ENCODE measurements at places on chromosomes 12 and 14.

- no peak for DNase-seq
Observed at GRCh38 chr12:74418573-74418972, 119.1 kb upstream of the ATXN7L3B start.

DNA sequence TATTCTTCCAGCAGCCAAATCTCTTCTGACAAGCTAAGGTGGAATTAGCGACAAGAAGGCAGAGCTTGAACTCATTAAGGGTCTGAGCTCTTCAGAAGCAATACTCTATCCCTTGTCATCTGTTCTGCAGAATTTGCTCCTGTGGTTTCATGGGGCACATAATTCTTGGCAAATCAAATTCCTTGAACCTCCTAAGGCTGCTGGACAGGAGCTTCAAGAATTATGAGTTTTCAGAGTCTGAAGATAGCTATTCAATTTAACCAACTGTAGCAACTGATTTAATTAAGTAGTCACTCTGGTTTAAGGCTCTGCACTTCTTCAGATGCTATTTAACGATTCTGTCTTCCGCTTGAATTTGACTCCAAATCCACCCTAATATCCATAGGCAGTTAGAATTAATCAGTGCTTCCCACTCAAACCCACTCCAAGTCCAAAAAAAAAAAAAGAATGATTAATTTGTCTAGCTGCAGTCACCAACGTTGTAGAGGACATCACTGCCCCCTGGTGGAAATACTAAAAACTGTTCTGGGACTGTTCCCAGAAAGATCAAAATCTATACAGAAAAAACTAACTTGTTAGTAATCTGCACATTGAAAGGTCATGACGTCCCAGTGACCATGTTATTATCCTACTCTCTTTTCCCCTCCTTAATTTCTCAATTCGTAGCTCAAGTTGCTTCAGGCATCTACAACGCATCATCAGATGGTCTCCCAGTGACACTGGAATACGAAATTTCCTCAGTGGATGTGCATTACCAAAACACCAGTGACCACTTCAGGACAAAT, 169.9 kb downstream of the KIF21A start:
- DNase-seq: peak; percentile 39

GRCh38 chr12:83404521-83404920, 717.8 kb downstream of the TMTC2 start:
- DNase-seq: no peak

DNA sequence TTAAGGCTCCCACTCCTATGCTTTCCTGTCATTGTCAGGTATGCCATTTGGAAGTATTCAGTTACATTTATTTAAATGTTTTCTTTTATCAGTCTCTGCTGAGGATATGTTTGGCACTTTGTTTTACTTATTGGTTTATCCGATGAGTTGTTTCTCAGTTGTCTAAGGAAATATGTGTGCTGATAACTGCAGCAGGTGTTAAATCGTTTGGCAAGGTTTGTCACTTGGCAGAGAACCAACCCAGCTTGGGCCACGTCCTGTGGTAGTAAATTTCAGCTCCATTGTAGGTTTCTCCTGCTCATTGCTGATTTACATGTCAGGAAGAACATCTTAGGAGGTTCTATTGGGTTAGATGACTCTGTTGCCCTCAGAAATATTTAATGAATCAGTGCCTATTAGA, 22.0 kb upstream of the MGST1 start:
- DNase-seq: no peak

DNA sequence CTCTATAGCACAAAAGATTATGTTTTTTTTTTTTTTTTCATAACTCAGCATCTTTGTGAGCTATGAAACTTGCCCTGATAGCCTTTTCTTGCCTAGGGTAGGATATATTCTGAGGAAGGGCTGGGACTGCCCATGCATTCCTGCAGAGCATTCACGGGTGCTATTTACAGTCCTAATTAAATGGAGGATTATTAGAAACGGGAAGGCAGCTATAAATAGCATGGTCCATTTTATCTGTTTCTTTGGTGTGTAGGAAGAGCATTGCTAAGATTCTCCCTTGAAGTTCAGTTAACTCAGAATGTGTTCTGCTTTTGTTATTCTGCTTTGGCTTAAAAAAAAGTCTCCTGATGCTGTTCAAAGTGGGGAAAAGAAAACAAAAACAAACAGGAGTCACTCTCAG, 630.9 kb downstream of the DIO2 start:
- DNase-seq: no peak

- DNase-seq: no peak
Observed at GRCh38 chr12:76135456-76135855, 51.0 kb upstream of the NAP1L1 start.

DNA sequence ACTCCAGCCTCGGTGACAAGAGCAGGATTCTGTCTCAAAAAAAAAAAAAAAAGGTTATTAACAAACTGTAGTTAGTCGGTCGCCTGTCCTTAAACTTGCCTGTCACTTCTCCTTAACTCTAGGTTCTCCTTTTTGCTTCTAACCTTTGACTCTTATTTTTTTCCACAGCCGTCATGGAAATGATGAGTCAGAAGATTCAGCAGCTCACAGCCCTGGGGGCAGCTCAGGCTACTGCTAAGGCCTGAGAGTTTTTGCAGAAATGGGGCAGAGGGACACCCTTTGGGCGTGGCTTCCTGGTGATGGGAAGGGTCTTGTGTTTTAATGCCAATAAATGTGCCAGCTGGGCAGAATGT, 418 bp upstream of the MYG1 start:
- peak; percentile 48 for DNase-seq

GRCh38 chr14:86279405-86279804, 749.5 kb downstream of the FLRT2 start:
- DNase-seq: no peak

DNA sequence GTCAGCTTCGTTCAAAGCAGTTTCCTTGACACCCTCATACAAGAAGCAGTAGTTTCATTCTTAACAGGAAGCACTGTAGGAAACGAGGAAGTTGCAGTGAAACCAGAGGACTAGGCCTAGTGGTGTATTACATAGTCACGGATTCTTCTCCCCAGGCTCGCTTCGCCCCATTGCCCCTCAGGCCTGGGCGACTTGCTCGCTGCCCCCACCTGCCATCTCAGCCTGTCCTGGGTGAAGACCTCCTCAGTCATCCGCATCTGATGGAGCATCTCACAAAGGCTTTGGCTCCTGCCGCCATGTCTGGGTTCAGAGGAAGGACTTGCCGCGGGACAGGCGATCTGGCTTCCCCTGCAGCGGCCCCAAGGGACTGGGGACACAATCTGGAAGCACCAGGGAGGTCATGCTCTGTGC, 93.5 kb downstream of the LMNTD1 start:
- no peak for DNase-seq

- DNase-seq: no peak
Observed at GRCh38 chr12:68812553-68813241, 4.7 kb downstream of the MDM2 start.

DNA sequence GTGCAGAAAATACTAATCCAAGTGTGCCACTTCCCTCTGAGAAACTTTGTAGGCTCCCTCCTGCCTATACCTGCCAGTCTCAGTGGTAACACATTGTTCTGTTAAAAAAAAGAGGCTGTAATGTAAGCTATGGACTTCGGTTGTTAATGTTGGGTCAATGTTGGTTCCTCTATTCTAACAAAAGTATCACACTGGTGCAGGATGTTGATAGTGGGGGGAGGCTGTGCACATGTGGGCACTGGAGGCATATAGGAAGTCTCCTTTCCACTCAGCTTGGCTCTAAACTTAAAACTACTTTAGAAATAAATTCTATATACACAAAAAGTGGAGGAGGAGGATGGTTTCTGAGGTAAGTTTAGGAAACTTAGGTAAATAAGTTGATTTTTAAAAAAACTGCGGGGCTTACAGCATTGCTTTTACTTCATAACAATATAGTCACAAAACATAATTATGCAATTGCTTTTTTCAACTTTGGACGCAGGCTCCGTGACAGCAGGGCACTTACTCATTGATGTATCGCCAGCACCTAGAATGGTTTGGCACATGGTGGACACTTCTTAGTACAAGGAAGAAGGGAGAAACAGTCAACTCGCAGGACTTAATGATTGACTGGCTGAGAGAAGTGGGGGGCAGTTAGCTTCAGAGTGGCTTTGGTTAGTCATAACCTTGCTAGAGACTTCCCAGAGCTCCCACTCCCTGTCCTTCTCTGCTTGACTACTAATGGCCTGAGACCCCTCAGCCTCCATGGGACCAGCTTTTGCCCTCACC, 7.9 kb upstream of the NYNRIN start:
- no peak for DNase-seq

- DNase-seq: no peak
Observed at GRCh38 chr12:10904686-10905085, 4.7 kb downstream of the TAS2R13 start.

- DNase-seq: no peak
Observed at GRCh38 chr14:88612981-88613380, 50.1 kb downstream of the ZC3H14 start.

GRCh38 chr14:90278199-90279175, 22.1 kb downstream of the PSMC1 start:
- no peak for DNase-seq

DNA sequence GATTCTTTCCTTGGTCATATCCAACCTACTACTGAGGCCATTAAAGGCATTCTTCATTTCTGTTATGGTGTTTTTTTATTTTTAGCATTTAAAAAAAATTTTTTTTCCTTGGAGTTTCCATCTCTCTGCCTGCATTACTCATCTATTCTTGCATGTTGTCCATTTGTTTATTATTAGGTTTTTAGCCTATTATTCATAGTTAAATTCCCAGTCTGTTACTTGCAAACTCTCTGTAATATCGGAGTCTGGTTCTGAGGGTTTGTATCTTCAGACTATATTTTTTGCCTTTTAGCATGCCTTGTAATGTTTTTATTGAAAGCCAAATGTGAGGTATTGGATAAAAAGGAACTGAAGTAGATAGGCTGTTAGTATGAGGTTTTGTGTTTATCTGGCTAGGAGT, 284.3 kb downstream of the FUT8 start:
- no peak for DNase-seq

GRCh38 chr12:110920324-110920910, at the start of gene MYL2:
Gene MYL2, minus strand, starts transcription at chr12:110920579. Its CDS starts 50 bp downstream, at chr12:110920529.
- DNase-seq: no peak

GRCh38 chr12:68237078-68237477, 11.5 kb upstream of the IL26 start:
- DNase-seq: no peak

DNA sequence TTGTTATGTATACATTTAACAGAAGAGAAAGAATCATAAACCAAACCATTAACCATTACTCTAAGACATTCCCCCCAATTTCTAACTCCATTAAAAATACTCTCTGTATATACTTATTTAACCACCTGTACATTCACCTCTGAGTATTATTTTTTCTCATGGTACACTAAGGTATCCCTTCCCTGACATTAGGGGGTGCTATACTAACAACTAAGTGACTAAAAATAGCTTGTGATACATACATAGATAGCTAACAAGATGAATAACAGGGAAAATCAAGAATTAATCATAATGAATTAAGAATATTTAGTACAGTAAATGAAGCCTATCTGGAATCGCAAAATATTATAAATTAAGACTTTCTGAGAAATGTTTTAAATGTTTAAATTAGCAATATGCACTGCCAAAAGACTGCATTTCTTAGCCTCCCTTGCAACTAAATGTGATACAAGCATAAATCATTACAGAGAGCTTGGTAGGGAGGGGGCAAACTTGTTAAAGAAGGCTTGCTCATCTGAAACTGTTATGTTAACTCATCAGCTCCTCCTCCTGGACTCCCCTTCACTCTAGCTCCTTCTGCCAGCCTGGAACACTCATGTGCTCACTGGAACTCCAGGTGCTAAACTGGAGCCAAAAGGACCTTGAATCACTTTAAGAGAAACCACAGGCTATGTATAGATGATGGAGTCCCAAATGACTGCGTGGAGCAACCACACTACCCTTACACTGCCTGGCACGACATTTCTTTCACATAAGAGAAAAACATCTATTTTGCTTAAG, 14.9 kb downstream of the C2CD5 start:
- DNase-seq: peak; percentile 57

DNA sequence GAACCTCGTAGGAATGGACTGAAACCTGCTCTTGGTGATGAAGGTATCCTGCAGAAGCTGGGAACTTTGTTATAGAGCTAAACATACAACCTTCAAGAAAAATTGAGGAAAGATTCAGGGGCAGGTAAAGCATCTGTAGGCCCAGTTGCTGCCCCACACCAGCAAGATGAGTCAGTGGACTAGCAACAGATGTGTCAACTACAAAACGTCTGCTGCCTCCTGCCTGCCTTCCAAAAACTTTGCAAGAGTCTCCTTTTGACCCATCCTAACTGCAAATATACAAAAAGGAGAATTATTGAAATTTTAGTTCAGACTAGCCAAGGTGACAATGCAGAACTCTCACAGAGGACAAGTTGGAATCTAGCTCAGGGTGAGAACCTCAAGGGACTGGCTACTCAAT, 60.9 kb upstream of the TMTC1 start:
- DNase-seq: no peak

GRCh38 chr12:129788506-129789084, 115.2 kb downstream of the TMEM132D start:
- DNase-seq: no peak

- DNase-seq: no peak
Observed at GRCh38 chr14:53032161-53032803, 81.4 kb upstream of the FERMT2 start.

- DNase-seq: no peak
Observed at GRCh38 chr14:100523131-100523842, 63.9 kb downstream of the BEGAIN start.

- DNase-seq: no peak
Observed at GRCh38 chr12:98644433-98644711, 216 bp downstream of the IKBIP start.

DNA sequence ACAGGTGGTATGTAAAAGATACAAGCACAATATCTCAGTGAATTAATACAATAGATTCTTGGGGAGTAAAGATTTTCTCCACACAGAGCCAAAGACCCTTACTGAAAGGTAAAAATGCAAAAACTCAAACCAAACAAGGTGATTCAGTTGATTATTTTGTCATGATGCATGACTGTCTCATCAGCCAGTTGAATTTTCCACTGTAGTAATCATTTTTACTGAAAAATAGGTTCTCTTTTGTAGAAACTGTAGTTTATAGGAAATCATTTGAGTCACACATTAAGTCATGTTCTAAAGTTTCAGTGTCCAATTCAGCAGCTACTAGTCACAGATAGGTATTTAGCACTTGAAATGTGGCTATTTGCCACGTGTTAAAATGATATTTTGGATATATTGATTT, 53.6 kb downstream of the PPFIA2 start:
- no peak for DNase-seq

DNA sequence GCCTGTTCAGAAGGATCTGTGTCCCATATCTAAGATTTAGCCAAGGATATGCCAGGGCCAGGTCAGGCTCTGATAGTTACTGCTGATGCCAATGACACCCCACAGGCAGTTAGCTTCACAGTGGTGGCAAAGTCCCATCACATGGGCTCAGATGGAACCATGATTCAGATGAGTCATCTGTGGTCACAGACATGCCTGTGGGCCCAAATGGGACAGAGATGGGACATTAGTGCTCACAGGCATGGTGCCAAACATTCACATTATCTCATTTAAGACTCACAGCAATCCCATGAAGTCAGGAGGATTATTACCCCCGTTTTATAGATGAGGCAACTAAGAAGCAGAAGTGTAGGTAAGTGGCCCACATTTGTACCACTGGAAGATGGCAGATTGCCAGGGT, 207.8 kb downstream of the DPF3 start:
- no peak for DNase-seq

- peak; percentile 12 for DNase-seq
Observed at GRCh38 chr12:124551268-124552144, 15.9 kb downstream of the NCOR2 start.
